ENCODE measurements at places on chromosomes 3 and 15. TPM values are rescaled to one million over a fixed set of nuclear protein-coding genes. Genes with fewer than 3 reads are reported as not detected.

The AGBL1 gene
- total RNA-seq = 1.2 TPM

The CPA3 gene
- total RNA-seq = not detected

The LYZL4 gene
- total RNA-seq = not detected

The APPL1 gene
- 169 TPM for total RNA-seq

The TEX9 gene
- total RNA-seq = 27.3 TPM

The ARL13B gene
- 18.3 TPM for total RNA-seq

The AGTR1 gene
- 0.41 TPM for total RNA-seq

The ISL2 gene
- not detected for total RNA-seq

GRCh38 chr15:45354711-45355110, 23.6 kb downstream of the GATM start:
- no peak for DNase-seq

GRCh38 chr15:35872577-35872976, 326.6 kb upstream of the DPH6 start:
- no peak for DNase-seq

DNA sequence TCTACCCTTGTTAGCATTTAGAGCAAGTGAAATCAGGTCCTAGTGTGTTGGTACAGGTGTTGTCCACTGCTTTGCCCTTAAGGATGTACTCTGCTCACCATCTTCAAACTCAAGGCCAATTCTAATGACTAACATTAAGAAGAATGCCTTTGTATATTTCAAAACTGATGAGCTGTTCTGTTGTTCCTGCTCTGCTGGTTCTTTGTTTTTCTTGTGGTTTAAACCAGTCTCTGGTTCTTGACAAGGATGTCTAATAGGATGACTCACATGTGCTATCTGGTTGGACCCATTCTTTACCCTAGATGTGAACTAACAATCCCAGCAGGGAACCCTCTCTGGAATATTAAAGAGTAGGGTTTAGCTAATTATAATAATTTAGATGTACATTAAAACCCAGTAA, 17.3 kb downstream of the ABHD5 start:
- DNase-seq = no peak

GRCh38 chr3:29382409-29382808, 101.5 kb downstream of the RBMS3 start:
- DNase-seq = no peak

GRCh38 chr3:180253283-180253682, 216.5 kb upstream of the PEX5L start:
- DNase-seq = no peak

GRCh38 chr3:188946351-188947240, 225.2 kb upstream of the TPRG1 start:
- DNase-seq = no peak

DNA sequence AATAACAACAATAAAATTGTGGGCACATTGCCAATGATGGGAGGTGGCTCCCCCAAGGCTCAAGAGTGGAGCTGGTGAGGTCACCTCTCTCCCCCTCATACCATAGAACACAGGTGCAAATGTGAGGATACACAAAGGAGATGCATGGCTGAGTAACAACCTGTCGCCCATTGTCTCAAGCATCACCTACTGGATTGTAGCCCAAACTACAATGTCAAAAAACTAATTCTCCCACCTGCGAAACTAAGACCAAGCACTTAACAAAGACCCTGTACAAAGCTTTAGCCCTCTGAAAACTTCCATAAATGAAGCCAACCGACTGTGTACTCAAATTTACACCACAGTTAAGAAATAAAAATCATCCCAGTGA, 50.4 kb upstream of the IGSF11 start:
- DNase-seq = no peak

- no peak for DNase-seq
Measured at GRCh38 chr3:48422681-48423080, 7.2 kb downstream of the PLXNB1 start.

- no peak for DNase-seq
Measured at GRCh38 chr3:125062904-125063618, 7.3 kb upstream of the HEG1 start.

DNA sequence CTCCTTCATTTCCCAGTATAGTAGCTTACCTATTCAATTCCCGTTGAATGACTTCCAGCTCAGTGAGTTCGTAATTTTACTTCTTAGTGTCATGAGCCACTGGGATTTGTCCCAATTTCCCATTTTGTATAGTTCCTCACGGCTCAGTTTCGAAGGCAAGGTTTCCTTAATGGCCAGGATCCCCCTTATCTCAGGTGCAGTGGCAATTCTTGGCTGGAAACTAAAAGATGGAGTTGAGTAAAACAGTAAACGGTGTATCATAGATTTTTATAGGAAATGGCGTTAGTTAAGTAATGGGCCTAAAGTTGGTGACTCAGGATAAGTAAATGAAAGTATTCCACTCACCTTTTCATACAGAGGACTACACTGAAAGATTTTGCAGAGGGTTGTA, 522 bp upstream of the LMLN start:
- DNase-seq = no peak

GRCh38 chr15:38059665-38060064, 125.2 kb downstream of the TMCO5A start:
- DNase-seq = no peak

DNA sequence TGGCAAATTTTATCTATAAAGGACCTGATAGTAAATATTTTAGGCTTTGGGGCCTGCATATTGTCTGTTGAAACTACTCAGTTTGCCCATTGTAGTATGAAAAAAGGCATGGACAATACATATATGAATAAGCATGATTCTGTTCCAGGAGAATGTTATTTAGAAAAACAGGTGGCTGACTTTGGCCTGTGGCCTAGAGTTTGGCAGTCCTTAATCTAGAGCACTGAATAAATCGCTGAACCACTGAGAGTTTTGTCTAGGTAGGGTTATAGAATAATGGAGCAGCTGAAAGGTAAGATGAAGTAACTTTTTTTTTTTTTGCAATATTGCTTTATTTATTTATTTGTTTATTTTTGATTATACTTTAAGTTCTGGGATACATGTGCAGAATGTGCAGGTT, 75.0 kb downstream of the LRRC49 start:
- DNase-seq = no peak

DNA sequence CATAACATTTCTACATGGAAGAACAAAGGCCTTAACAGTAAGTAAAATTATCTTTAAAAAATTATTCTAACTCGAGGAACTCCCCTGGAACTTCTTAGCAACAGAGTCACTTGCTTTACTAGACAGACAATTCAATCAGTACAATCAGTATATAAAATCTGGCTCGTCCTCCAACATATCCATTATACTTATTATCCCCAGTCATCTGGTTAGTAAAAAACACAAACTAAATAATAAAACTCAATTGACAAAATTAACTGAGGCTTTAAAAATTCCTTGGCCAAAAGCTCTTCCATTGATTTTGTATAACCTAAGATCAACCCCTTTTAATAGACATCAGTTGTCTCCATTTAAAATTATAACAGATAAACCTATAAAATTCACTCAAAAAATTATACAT, 105.6 kb downstream of the MYRIP start:
- no peak for DNase-seq

GRCh38 chr3:136543385-136543784, 208.8 kb downstream of the STAG1 start:
- DNase-seq = no peak

GRCh38 chr15:60386615-60387014, 11.2 kb downstream of the ANXA2 start:
- no peak for DNase-seq

GRCh38 chr3:33575311-33575710, 135.1 kb upstream of the UBP1 start:
- DNase-seq = no peak

DNA sequence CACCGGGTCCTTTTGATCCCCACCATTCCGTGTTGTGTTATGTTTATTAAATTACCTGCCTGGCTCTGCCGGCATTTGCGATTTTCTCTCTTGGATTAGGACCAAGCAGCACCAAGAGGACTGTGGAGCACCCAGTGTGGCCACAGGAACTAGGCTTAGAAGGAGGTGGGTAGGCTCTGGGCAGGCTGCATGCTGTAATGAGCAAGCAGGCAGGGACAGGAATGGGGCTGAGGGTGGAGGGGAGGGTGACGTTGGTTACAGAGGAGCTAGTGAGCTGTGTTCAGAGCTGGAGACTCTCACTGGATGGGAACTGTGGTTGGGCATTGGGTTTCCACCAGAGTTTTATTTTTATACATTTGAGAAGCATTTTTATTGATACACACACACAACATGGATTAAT, 7.9 kb upstream of the SCN5A start:
- no peak for DNase-seq

DNA sequence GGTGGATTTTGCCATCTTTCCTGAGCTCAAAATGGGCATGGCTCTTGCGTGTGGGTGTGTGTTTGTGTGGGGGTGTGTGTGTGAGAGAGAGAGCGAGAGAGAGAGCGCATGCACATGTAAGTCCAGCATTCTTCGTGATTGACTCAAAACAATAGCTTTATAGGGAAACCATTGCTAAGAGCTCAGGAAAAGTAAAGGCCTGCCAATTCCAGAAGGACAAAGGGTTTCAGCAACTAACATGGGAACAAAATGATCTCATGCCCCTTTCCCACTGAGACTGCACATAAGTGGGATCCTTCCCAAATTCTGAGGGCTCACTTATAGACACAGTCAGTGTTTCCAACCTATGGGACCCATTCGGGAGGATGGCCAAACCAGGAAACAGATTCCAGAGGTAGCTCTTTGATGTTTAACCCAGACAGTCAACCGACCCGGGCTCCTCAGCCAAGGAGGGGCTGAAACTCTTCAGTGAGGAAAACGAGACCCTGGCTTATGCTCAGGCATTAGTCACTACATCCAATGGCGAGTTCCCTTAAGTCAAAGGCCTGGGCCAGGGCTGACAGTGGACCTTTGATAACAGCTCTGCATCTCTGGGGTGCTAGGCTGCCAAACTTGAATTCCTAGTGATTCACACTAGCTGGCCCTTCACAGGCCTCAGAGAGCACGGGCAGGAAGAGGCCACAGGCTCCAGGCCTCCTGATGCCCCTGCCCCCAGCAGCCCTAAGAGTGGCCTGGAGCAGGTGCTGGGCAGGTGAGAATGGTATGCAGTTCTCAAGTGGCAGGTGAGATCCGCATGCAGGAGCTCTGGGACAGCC, 305.0 kb upstream of the C2CD4B start:
- DNase-seq = no peak

DNA sequence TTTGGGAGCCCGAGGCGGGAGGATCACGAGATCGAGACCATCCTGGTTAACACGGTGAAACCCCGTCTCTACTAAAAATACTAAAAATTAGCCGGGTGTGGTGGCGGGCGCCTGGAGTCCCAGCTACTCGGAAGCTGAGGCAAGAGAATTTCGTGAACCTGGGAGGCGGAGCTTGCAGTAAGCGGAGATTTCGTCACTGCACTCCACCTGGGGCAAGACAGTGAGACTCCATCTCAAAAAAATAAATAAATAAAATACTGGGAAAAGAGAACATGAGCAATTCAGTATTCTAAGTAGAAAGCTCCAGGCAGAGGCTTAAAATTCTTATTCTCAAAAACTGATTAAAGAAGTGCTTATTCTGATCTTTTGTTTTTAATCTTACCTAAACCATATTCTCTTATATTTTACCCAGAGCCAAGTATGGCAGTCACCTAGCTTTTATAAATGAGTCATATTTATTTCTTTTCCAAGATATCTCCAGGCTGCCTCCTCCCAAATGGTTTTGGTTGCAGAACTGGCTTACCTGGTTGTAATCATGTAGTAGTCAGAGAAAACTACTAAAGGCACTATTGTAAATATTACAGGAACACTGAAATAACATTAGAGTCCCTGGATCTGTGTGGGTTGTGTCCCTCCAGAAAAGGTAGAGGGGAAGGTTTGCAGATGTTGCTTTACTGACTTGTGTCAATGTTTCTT, 45.8 kb upstream of the DYNC1LI1 start:
- no peak for DNase-seq

DNA sequence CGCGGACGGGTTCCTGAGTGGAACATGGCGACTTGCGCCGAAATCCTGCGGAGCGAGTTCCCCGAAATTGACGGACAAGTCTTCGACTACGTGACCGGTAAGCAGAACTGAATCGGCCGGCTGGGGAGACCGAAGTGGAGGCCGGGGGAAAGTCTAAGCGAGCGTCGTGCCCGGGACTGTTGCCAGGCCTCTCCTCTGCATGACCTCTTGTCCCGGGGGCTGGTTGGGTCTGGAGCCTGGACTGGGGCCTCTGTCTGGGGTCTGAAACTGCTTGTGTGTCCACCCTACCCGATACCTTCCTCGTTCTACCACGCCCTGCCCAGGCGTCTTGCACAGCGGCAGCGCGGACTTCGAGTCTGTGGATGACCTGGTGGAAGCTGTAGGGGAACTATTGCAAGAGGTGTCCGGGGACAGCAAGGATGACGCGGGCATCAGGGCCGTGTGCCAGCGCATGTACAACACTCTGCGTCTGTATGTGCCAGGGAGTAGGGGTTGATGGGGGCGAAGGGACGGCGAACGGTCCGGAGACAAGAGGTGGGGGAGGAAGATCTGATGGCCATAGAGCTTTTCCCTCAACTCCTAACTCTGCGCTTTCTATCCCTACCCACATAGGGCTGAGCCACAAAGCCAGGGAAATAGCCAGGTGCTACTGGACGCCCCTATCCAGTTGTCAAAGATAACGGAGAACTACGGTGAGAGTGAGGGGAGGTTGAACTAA, at the start of gene ABCF3:
TSS of gene ABCF3 (plus strand) at position 16 of the 718 bp plus-strand sequence. CDS start at position 25, 9 bp downstream.
- no peak for DNase-seq

GRCh38 chr15:89121414-89121813, 33.2 kb downstream of the ABHD2 start:
- no peak for DNase-seq

- peak; percentile 27 for DNase-seq
Measured at GRCh38 chr3:183698756-183699155, 1.2 kb downstream of the YEATS2 start.

- no peak for DNase-seq
Measured at GRCh38 chr3:15477951-15478639, 43.4 kb downstream of the COLQ start.

Data from frontal cortex (tissue), 4 donors.